Stimulated activated CD4-positive, alpha-beta T cell treated with anti-CD3 and anti-CD28 coated beads, Interleukin-15, amount 100 ng/mL, for 48 hours (primary cell): ENCODE measurements at places on chromosomes 2 and 18.

GRCh38 chr2:9252002-9252357 is 45.4 kb downstream of the ASAP2 start:
- no peak for DNase-seq

GRCh38 chr18:57807336-57808117 is 4.4 kb upstream of the ATP8B1 start:
- DNase-seq, result no peak

GRCh38 chr2:12428324-12428723 is 288.4 kb upstream of the TRIB2 start:
- DNase-seq, result no peak

GRCh38 chr2:44137872-44138551 is 30.7 kb upstream of the PPM1B start:
- DNase-seq, result no peak

- no peak for DNase-seq
Observed at GRCh38 chr2:59176737-59177136, 935.6 kb upstream of the FANCL start.

GRCh38 chr18:77202329-77202728 is 47.3 kb upstream of the GALR1 start:
- no peak for DNase-seq

DNA sequence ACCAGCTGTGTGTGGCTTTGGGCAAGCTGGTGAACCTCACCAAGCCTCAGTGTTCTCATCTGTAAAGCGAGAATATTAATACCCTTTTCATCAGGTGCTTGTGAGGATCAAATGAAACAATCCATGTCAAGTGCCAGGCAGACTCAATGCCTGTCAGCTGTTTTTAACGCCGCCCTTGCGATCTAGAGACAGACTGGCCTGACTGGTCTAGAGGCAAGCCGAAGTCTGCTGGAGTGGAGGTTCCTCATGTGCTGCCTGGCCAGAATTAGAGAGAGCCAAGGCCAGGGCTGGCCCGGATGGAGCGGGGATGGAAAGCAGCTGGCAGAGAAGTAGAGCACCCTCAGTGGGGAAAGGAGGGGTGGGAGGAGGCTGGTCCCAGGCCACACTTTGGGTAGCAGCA is 74.5 kb upstream of the B3GNT7 start:
- DNase-seq, result no peak
